ENCODE measurements at places on chromosomes 13 and 19. TPM values are rescaled to one million over a fixed set of nuclear protein-coding genes. Genes with fewer than 3 reads are reported as not detected.

Gene ZNF543
- polyA plus RNA-seq: 4.6 TPM

Gene NR2C2AP
- 19.0 TPM for polyA plus RNA-seq

Gene ZSCAN1
- polyA plus RNA-seq: 0.13 TPM

GRCh38 chr19:13155472-13156359 is 5.5 kb downstream of the IER2 start:
- H3K4me3 ChIP-seq: peak overlapping the region; percentile 100
- H3K27ac ChIP-seq: peak overlapping the region; percentile 96
- H3K4me1 ChIP-seq: peaks cover 62% of the 10 kb centered on the region
- no peaks in the 10 kb centered on the region for H3K27me3 ChIP-seq
- H3K36me3 ChIP-seq: no peaks in the 10 kb centered on the region
- DNase-seq: peak; percentile 98

DNA sequence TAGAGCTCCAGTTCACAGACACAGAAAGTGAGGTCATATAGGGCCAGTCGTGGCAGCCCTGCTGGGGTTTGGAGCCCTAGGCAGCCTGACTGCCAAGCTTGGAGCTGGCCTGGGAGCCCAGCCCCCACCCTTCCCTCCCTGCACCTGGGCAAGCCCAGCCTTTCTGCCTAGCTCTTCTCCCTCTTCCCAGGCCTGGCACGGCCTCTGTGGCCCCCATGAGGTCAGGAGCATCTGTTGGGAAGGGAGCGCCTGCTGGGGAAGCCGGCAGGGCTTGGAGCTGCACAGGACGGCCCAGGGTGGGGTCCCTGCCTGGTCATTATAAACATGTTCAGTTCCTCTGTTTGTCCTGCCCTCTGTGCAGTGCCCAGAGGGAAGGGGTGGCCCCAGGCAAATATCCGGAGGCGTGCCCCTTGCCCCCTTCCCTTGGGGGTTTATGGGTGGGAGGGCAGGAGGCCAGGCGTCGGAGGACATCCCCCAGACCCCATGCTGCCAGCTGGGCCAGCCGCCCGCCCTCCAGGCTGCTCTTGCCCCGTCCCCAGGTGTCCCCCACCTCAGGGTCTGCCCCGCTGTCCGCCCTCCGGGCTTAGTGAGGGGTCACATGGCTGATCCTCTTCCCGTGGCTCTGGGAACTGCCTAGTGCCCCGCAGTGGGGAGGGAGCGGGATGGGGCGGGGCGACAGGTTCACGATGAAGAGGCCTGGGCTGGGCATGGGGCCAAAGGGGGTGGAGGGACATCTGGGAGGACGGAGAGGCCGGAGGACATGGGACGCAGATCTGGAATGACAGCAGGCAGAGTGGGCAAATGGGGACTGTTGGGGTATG is 30.0 kb upstream of the NCCRP1 start:
- no peak overlapping the region for H3K27ac ChIP-seq
- no peak for DNase-seq
- no peaks in the 10 kb centered on the region for H3K4me1 ChIP-seq
- peaks cover 8% of the 10 kb centered on the region for H3K36me3 ChIP-seq

All from B cell (primary cell).